BJ (cell line): ENCODE measurements at places on chromosomes 6 and 20. TPM values are rescaled to one million over a fixed set of nuclear protein-coding genes. Genes with fewer than 3 reads are reported as not detected.

The PAK5 gene
- polyA plus RNA-seq: not detected in 2 replicates

The TXLNB gene
- 0.44 and 0.71 TPM in 2 replicates for polyA plus RNA-seq

The MAS1 gene
- polyA plus RNA-seq: not detected in 2 replicates

- no peak for DNase-seq
These were observed 109.4 kb upstream of the HCRTR2 start for GRCh38 chr6:55064711-55065420.

- no peak for DNase-seq
These were observed 188.4 kb upstream of the PHACTR1 start for GRCh38 chr6:12528136-12528535.

DNA sequence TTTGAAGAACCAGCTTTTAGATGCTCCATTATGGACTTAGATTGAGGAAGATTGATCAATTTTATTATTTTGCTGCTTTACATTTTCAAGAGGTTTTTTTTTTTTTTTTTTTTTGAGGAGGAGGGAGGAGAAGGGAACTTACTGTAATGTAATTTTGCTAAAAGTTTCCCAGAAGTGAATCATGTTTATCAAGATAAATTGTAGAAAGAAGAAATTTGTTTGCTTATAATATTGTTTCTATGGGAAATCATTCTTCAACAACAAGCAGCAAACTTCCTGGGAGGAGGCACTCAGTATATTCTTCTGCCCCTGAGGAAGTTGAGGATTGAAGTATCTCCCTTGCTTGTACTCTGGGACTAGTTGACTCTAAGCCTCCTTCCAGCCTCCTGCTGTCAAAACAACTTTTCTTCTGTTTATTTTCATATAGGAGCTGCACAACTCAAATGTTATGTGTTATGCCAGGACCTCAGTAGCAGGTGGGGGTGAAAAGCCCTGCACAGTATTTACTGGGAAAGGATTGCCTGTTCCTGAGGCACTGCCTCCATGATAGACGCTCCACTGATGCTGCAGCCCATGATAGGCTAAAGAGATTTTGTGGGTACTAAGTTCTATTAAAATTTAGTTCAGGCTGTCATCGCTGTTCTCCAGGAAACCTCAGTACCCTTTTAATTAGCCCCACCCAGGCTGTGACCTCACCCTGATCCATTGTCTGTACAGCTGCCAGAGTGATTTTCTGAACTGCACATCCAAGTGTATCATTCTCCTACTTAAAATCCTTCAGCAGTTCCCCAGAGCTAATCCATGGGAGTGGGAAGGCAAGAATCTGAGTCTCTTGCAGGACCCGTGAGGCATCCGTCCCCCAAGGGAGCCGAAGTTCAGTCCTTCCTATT, 51.9 kb downstream of the CARMIL1 start:
- no peak for DNase-seq

- no peak for DNase-seq
These were observed 100.6 kb downstream of the PRDM1 start for GRCh38 chr6:106186714-106187113.

- peak; percentile 74 for DNase-seq
These were observed at the start of gene ID4 for GRCh38 chr6:19836799-19837510. Gene ID4, plus strand, starts transcription at chr6:19837370. Its CDS starts 385 bp downstream, at chr6:19837755.

- DNase-seq: no peak
These were observed 41.7 kb downstream of the MOCS1 start for GRCh38 chr6:39892490-39893129.
